ENCODE measurements at places on chromosomes 2 and 18.

DNA sequence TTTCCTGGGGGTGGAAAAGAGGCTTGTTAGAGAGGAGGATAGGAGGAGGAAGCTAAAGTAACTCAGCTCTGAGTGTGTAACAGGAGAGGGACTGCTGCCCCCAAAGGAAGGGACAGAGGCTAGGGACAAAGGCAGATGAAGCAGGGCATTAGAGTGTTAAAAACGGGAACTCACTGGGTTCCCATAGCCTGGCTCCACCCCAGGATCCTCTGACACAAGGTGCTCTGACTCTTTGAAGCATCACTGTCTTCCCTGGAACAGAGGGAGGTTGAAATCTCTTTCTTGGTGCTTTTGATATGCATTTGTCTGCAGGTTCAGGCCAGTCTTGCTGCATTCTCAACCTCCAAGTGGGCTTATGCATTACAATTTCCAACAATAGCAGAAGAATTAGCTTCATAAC lies 22.9 kb downstream of the IL36A start:
- DNase-seq: no peak

- DNase-seq: no peak
These were observed 448.3 kb upstream of the ST6GAL2 start for GRCh38 chr2:107334306-107334705.

GRCh38 chr2:134669731-134670669 lies 48.8 kb downstream of the TMEM163 start:
- no peak for DNase-seq

GRCh38 chr2:68824831-68825230 lies 46.4 kb downstream of the BMP10 start:
- peak; percentile 73 for DNase-seq

GRCh38 chr2:163553601-163554000 lies 182.2 kb downstream of the FIGN start:
- no peak for DNase-seq

DNA sequence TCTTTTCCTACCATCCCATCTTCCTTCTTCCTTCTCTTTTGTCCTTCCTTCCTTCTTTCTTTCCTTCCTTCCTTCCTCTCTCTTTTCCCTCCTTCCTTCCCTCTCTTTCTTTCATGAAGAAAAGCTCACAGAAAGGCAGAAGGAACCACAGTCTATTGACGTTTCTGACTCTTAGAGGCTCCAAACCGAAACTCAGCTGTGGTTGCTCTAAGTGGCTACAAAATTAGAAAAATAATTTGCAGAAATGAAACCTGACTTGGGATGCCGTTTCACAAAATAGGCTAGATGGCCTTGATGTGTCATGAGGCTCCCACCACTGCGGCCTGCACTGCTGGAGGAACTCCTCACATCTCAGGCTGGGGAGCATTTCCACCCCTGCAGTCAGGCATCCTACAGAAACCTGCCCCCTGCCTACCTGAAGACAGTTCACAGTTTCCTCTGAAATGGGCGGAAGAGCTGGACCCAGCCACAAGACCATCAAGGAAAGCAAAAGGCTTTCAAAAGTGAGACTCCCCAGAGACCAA lies 165.6 kb downstream of the SMAD7 start:
- DNase-seq: no peak

DNA sequence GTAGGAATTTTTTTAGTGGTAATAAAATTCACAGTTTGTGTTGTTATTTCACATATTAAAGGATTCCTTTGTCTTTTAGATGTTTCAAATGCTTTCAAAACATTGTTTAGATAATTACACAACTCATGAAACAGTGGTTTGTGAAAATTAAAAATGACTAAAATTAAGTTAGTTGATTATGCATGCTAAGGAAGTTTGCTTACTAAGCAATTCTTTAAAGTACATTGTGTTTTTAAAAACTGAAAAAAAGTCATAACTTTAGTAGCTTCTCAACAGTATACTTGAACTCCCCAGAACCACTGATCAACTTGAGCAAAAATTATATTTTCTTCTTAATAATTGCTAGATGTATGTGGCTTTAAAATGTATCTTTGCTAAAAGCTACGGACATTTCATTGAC lies 298.4 kb upstream of the MC4R start:
- no peak for DNase-seq

Measured in HS-27A (cell line).